ENCODE measurements at places on chromosomes 12 and 14. TPM values are rescaled to one million over a fixed set of nuclear protein-coding genes. Genes with fewer than 3 reads are reported as not detected.

The GPR84 gene
- not detected for polyA plus RNA-seq

The INSM2 gene
- polyA plus RNA-seq: not detected

- peaks cover 9% of the 10 kb centered on the region for H3K27me3 ChIP-seq
- no peaks in the 10 kb centered on the region for H3K4me1 ChIP-seq
- no peak for DNase-seq
- no peaks in the 10 kb centered on the region for H3K36me3 ChIP-seq
- no peak overlapping the region for H3K27ac ChIP-seq
Observed at GRCh38 chr12:32895688-32896431, 717 bp downstream of the PKP2 start.

DNA sequence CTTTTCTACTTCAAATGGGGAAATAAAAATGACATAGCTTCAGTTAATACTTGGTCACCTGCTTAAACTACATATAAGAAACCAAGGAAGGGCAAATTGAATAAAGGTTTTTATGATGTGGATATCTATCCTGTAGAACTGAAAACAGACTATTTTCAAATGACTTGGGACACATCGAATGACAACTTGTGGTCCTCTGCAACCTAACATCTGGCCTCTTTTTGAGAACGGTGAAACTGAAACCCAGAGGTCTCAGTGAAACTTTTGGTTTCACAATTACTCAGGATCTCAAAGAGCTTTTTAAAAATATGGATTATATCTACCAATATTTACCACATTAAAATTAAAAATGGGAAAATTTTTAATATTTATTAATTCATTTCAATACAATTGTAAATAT lies 65.2 kb downstream of the PPP2R5E start:
- H3K4me1 ChIP-seq: peaks cover 19% of the 10 kb centered on the region
- no peak for DNase-seq

DNA sequence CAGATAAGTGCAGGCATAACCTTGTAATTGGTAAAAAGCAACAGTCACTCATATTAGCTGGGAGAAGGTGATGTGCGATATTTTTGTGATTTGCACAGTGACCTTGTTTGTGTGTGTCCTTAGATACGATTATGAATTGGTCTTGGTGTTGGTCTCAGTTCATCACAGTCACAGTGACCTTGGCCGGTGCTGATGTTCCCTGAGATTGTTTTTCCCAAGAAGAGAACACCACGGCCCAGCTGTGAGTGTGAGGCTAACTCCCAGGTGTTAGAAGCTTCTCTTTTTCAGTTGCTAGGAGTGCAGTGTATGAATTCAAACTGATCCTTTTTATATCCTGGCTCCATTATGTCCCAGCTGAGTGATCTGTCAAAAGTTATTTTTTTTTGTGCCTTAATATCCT lies 46.2 kb downstream of the TRHDE start:
- no peaks in the 10 kb centered on the region for H3K27me3 ChIP-seq
- no peak for DNase-seq
- H3K4me3 ChIP-seq: no peak overlapping the region
- no peaks in the 10 kb centered on the region for H3K4me1 ChIP-seq
- no peak overlapping the region for H3K27ac ChIP-seq
- no peaks in the 10 kb centered on the region for H3K36me3 ChIP-seq

DNA sequence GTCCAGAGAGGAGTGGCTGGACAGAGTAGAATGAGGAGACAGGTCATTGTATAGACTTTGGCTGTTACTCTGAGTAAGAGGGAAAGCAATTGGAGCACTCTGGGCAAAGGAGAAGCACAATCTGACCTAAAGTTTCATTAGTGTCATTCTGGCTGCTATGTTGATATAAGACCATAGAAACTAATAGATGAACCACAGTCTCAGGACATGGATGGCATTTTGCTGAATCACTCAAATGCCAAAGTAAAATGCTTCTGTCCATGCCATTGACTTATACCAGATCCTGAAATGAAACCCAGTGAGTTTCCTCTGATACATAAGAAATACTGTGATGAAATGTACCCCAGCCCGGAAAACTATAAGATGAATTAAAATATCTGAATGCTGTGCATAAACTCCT lies 65.8 kb upstream of the COCH start:
- H3K4me3 ChIP-seq: no peak overlapping the region
- H3K27me3 ChIP-seq: no peaks in the 10 kb centered on the region
- DNase-seq: no peak
- no peak overlapping the region for H3K27ac ChIP-seq

DNA sequence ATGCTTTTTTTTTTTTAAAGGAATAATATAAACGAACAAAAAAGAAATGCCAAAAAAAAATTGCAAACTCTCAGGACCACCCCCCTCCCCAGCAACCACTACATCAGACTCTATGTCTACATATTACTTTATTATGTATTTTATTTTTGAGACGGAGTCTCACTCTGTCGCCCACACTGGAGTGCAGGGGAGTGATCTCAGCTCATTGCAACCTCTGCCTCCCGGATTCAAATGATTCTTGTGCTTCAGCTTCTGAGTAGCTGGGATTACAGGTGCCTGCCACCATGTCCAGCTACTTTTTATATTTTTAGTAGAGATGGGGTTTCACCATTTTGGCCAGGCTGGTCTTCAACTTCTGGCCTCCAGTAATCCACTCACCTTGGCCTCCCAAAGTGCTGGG lies 22.9 kb downstream of the HECTD4 start:
- no peak for DNase-seq
- peaks cover 2% of the 10 kb centered on the region for H3K4me1 ChIP-seq
- H3K4me3 ChIP-seq: no peak overlapping the region
